Tongue (tissue), 3 donors: ENCODE measurements at places on chromosomes 6 and 20. TPM values are rescaled to one million over a fixed set of nuclear protein-coding genes. Genes with fewer than 3 reads are reported as not detected.
A peak's percentile ranks its signal among the peaks of the same experiment; 100 is the strongest.

DNA sequence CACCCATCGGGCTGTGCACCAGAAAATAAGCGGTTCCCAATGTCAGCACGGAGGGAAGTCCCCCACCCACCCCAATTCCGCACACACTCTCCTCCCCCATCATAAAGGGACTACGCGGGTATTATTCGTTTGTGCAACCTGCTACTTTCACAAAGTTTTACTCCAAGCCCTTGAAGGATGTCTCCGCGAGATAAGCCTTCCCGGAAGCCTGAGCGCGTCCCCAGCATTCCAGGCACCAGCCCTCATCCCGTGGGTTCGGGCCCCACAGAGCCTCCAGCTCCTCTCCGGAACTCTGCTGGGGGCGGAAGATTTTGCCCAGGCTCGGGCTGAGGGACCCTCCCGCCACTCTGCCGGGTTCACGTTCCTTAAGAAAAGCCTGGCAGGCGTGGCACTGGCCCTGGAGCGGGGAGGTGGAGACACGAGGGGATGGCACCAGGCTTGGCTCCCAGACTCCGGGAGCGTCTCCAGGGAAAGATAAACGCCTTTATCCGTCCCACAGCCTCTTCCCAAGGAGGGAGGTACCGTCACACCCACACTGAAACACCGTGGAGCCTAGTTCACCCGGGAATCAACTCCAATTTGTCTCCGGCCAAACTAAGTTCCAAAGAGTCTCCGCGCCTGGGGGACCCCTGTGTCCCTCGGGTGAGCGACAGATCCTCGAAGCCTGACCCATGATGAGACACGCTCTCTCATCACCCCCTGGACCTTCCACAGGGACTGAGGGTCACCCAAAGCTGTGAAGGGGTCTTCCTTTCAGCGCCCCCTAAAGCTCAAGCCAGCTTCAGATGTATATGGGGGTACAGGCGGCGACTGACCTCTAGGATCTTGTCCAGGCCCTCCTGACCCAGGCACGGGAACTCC lies 934 bp downstream of the KCNK5 start:
- no peak for DNase-seq

The NHLRC1 gene
- 3.2 TPM for total RNA-seq

DNA sequence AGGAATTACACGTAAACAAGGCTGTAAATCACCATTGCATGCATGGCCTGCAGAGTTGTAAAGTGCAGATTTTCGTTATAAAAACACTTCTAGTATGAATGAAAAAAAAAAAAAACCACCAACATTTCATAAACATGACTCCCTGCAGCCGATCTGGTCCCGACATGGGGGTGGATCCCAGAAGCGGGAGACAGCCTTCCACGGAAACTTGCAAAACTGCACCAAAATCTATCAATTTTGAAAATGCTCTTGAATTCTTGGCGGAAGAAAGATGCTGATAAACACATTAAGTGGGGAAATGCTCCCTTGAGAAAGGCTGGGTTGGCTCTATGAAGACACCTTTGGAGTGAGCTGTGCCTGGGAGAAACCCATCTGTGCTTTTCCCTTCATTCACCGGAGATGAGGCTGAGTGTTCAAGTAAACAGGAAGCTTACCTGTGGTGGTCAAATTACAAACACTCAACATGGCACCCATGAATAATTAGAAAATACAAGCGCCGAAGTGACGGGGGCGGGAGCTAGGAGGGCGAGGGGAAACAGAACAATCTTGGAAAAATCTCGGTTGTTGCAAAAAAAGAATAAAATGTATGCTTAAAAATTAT lies 845 bp upstream of the ANKRD60 start:
- no peak for DNase-seq

GRCh38 chr20:51216850-51217249 lies 193.9 kb upstream of the KCNG1 start:
- DNase-seq: no peak

- no peak for DNase-seq
Measured at GRCh38 chr20:4813863-4814695, 92.4 kb downstream of the PRND start.

DNA sequence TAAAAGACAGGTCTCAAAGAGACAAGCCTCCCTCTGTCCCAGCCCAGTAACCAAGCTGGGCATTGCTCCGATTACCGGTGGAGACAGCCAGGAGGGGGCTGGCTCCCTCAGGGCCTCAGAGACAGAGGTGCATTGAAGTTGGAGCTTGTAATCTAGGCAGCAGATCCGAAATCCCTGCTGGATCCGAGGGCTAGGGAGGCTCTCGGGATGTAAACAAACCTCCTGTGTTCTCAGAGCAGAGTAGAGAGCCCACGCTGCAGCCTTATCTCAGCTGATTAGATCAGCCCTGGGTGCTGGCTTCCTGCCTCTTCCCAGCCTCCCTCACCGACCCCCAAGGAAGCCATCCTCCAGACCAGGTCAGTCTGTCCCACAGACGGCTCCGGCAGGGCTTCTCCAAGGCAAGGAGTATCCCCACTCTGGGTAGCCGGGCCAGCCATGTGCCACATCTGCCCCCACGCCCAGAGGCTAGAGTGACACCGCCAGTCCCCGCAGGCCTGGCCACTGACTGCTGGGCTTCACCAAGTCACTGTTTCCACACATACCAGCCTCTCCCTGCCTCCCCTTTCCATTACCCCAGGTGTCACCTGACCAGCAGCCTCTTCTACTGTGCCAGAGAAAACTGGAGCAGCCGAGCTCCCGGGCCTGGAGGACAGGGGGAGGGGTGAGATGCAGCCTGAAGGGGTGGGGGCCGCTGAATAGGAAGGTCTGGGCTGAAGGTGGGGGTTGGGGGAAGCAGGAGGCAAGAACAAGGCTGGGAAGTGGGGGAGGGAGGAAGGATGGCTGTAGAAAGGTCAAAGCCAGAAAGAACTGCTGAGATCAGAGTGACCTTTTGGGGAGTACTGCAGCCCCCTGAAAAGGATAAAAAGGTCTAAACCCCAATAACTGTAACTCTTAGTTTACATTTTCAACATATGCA lies 6.0 kb downstream of the SDC4 start:
- DNase-seq: peak; percentile 52
